Suppressor macrophage treated with lipopolysaccharide for 4 hours (primary cell): ENCODE measurements at places on chromosomes 3 and 15.

DNA sequence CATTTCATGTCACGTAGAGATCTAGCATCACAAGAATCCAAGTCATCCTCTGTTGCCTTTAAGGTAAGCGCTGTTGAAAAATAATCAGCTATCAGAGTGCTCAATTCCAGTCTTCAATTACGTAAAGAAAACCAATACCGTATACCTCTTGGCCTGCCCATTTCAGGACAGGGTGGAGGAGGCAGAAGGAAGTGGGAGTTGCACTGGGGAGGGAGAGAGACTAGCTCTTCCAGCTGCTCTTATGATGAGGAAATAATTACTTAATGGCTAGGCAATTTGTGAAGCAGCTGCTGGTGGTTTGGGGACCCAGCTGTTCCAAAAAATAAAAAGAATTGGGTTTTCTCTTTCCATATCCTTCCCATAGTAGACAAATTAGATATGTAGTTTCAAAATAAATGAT is 365.8 kb upstream of the MCTP2 start:
- peak; percentile 52 for DNase-seq

DNA sequence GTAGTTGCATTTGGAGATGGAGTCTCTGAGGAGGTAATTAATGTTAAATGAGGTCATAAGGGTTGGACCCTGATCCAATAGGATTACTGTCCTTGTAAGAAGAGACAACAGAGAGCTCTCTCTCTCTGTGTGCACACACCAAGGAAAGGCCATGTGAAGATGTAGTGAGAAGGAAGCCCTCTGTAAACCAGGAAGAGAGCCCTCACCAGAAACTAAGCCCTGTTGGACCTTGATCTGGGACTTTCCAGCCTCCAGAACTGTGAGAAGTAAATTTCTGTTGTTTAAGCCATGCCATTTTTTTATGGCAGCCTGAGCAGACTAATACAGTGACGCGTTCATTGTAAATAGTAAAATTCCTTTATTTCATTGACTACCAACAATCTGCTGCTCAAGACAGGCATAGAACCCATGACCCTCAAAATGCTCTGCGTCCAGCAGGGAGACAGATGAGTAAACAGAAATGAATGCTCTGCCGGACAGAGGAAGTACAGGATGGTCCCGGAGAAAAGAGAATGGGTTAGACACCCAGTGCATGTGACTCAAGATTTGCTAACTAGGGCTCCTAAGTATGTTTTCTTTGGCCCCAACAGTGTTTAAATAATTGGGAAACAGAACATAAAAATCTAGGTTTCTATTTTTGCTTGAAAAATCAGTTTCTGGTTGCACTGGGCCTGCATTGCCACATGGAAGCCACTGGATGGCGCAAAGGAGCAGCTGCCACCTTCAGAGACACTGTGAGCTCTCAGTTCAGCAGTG is 37.9 kb upstream of the TNFAIP8L3 start:
- DNase-seq: peak; percentile 47

- DNase-seq: no peak
These were observed 108.2 kb downstream of the TBL1XR1 start for GRCh38 chr3:177089110-177089509.

DNA sequence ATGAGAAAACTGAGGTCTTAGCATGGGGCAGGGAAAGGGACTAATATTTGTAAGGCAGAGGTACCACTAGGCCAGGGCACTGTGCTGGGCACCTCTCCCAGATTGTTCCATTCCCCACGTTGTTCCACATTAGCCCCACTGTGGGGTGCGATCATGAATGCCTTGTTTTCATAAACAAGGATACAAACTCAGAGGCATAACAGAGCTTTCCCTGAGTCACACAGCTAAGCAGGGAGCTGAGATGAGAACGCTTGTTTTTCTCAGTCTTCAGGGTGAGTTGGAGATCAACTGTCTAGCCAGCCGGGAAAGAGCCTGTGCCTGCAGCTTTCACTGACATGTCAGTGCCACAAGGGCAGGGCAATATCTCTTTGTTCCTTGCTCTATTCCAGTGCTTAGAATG is 47.9 kb upstream of the ITGA11 start:
- no peak for DNase-seq

GRCh38 chr15:92492551-92493115 is 99.0 kb downstream of the ST8SIA2 start:
- no peak for DNase-seq

GRCh38 chr15:43552256-43552655 is 34.8 kb downstream of the MAP1A start:
- DNase-seq: no peak
